ENCODE measurements at places on chromosomes 2 and 18.

DNA sequence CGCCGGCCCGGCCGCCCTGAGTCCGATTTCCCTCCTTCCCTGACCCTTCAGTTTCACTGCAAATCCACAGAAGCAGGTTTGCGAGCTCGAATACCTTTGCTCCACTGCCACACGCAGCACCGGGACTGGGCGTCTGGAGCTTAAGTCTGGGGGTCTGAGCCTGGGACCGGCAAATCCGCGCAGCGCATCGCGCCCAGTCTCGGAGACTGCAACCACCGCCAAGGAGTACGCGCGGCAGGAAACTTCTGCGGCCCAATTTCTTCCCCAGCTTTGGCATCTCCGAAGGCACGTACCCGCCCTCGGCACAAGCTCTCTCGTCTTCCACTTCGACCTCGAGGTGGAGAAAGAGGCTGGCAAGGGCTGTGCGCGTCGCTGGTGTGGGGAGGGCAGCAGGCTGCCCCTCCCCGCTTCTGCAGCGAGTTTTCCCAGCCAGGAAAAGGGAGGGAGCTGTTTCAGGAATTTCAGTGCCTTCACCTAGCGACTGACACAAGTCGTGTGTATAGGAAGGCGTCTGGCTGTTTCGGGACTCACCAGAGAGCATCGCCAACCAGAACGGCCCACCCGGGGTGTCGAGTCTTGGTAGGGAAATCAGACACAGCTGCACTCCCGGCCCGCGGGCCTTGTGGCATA lies 4.6 kb downstream of the SIX2 start:
- DNase-seq: no peak

DNA sequence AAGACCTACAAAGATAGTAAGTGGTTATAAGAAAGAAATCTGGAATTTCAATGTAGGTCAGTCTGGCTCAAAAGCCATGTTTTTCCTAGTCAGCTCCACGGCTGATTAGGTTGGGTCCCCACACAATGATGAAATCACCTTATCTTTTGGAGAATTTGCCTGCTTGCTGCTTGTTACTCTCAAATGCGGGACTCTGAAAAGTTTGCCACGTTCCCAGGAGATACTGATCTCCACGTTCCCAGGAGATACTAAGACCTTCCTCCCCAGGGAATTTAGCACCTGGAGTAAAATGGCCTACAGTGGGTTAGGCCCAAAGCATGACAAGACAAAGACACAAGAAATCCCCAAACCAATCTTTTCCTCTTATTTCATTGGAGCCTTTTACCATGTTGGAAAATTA lies 449.6 kb downstream of the TNS1 start:
- DNase-seq: no peak

- no peak for DNase-seq
Measured at GRCh38 chr2:37551783-37552182, 119.7 kb downstream of the CDC42EP3 start.

DNA sequence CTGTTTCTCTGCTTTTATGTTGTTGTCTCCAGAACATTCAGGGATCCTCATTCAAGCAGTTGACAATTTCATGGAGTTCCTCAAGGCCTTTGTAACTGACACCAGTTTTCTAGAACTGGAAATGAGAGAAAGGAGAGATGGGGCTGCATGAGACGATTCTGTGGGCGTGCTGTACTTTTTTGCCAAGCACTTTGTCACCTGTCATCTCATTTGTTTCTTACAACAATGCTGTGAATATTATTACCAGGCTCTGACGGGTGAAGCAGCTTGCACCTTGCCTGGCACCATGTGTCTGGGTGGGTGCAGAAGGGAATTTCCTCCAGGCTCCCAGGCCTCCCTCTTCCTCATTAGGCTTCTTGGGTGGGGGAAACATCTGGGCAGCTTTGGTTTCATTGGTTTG lies 22.2 kb upstream of the ATOH8 start:
- DNase-seq: no peak

GRCh38 chr2:175605640-175606009 lies 396.4 kb downstream of the LNPK start:
- no peak for DNase-seq

GRCh38 chr2:80889009-80889408 lies 584.5 kb upstream of the LRRTM1 start:
- no peak for DNase-seq

- DNase-seq: no peak
Measured at GRCh38 chr18:54787121-54787520, 41.2 kb upstream of the RAB27B start.

DNA sequence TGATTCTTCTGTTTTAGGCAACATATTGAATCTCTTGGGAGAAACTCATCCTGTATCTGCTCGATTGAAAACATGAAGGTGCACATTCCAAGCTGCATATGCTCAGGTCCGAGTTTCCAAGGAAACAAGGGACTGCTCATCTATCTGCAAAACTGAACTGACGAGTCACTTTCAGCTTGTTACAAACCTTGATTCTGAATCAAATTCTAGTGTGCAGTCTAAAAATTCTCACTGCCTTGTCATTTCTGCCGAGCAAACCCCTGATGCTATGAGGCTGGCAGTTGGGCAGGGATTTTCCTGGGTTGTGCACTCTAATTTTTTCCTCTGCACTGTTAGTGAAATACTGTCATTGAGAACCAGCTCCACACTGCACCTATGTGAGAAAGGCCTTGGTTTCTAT lies 101.3 kb upstream of the ETAA1 start:
- no peak for DNase-seq

DNA sequence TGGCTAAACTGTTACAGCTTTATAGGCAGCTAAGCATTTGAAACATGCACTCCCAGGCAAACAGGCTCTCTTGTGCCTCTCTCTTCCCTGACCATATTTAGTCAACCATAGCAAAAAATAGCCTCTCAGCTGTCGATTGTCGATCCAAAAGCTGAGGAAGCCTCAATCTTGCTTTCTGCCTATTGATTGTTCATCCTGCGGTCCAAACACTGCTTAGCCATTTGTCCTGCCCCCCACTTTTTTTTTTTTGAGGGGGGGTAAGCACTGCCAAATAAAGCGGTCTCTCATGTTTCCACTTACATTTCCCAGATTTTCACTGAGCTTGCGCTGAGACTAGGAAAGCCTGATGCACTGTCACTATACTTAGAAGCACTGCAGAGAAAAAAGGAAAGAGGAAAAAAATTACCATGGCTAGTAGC lies 90.8 kb downstream of the MIB1 start:
- DNase-seq: no peak

- no peak for DNase-seq
Measured at GRCh38 chr2:78023356-78023755, 501.2 kb upstream of the LRRTM4 start.

DNA sequence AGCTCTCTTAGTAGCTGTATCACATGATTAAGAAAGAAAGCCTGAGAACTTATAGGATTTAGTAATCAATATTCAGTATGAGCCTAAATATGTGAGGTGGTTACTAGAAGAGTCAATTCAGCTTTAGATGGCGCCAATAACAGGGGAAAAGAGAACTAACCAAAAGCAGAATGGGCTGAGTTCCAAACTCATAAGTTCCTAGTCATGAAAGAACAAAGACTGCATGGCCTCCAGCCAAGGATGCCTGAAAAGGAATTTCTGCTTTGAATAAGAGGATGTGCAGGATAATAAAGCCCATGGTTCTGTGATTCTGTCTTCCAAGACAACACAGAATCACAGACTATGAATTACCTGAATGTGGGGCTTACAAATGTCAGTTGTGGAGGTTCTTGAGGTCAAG lies 196.5 kb downstream of the SATB2 start:
- peak; percentile 50 for DNase-seq

GRCh38 chr18:80022613-80023012 lies 11.6 kb upstream of the RBFA start:
- DNase-seq: no peak

DNA sequence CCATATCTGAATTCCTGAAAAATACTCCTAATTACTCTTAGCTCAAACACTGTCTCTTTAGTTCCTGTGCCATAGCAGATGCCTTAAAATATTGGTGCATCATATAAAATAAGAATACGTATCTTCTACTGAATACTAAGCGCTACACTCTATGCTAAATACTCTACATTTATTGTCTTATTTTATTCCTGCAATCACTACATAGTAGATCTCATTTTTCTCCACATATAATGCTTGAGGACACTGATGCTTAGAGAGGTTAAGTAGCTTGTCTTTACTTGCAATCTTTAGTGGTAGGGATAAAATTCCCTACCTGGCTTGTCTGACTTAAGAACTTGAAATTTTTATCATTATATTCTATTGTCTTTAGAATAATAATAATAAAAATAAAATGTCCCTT lies 137.3 kb upstream of the SETBP1 start:
- no peak for DNase-seq

DNA sequence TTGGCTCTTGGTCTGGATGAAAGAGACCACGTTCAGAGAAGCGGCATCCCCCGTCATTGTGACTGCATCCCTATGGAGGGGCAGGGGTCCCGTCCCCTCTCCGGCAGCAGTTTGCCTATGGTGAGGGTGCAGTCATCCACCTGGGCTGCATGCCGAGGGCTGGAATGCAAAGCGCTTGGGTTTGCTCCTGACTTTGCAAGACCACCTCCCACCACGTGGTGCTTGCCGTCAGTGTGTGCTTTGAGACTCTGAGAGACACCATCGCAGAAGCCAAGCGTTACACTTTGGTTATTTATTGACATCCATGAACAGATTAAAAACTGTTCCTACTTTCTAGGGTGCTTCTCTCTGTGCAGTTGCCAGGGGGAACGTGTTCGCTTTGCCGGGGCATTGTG lies 59.5 kb downstream of the SH3RF3 start:
- no peak for DNase-seq

DNA sequence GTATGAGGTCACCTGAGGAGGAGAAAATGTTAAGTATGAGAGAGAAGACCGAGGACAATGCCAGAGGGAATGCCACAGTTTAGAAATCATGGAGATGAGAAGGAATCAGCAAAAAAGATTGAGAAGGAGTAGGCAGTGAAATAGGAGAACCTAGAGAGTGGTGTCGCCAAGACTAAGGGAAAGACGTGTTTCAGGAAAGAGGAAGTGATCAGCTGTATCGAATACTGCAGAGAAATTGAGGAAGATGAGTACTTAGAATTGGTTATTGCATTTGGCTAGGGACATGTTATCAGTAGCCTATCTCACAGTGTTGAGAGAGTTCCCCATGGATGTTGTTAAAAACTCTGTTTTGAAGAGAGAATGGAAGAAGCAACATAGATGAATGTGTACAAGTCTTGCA lies 112.3 kb downstream of the GALNT1 start:
- no peak for DNase-seq

Data from AG04449 (cell line).